Psoas muscle (tissue), 8 donors: ENCODE measurements at places on chromosomes 3 and 15. TPM values are rescaled to one million over a fixed set of nuclear protein-coding genes. Genes with fewer than 3 reads are reported as not detected.

GRCh38 chr15:33007303-33007855, 187.1 kb downstream of the FMN1 start:
- H3K4me1 ChIP-seq = no peaks in the 10 kb centered on the region
- no peaks in the 10 kb centered on the region for H3K36me3 ChIP-seq
- H3K27ac ChIP-seq = no peak overlapping the region
- no peaks in the 10 kb centered on the region for H3K27me3 ChIP-seq
- no peak overlapping the region for H3K4me3 ChIP-seq

DNA sequence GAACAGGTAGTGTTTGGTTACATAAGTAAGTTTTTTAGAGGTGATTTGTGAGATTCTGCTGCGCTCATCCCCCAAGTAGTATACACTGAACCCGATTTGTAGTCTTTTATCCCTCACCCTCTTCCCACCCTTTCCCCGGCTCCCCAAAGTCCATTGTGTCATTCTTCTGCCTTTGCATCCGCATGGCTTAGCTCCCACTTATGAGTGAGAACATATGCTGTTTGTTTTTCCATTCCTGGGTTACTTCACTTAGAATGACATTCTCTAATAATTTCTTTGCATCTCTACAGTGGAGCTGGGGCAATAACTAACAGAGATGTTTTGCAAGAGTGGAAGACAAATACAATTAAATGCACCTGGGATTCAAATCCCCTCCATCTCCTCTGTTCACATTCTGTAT, 93.2 kb downstream of the TP63 start:
- no peaks in the 10 kb centered on the region for H3K27me3 ChIP-seq
- H3K27ac ChIP-seq = no peak overlapping the region
- no peaks in the 10 kb centered on the region for H3K36me3 ChIP-seq
- no peak overlapping the region for H3K4me3 ChIP-seq
- H3K4me1 ChIP-seq = peaks cover 40% of the 10 kb centered on the region
- no peak for DNase-seq

- DNase-seq = no peak
- H3K4me1 ChIP-seq = no peaks in the 10 kb centered on the region
- no peaks in the 10 kb centered on the region for H3K27me3 ChIP-seq
Measured at GRCh38 chr15:32957219-32957618, 237.3 kb downstream of the FMN1 start.

The NCKIPSD gene
- total RNA-seq = 8.6 TPM

DNA sequence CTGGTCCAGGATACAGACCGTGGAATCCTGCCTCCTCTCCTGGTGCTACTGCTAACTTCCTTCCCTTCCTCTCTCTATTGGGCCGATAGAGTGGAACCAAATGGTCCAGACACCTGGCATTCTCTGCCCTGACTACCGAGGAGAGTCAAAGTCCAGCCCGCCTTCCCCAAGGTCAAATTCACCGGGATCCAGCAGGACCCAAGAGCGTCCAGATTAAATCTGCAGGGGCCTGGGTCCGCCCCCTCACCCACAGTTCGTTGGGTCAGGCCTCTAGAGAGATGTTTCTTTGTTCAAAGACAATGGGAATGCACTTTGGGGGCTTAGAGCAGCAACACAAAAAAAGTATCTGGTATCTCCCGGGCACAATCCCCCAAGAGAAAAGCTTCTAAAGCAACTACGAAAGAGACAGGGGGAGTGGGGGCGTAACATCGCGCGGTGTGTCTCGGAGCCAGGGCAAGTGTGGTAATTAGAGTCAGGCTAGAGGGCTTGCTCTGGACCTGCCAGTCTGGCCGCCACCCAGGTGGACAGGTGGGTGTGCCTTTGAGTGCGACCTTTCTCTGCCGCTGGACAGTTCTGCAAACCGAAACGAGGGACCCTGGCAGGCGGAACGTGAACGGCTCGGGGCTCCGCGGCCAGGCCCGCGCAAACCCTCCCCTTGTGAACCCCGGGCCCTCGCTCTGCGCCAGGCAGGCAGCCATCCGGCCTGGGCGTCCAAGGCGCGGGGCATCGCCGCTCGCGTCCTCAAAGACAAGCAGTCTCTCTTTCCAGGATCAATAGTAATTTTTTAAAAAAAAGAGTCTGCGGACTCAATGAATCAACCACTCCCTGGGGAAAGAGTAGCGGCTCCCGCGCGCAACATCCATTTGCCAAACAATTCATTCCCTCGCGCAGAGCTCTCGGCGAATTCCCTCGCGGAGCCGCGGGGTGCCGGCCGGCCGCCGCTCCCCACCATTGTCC, 806 bp downstream of the KLHL25 start:
- peak overlapping the region; percentile 74 for H3K4me3 ChIP-seq
- H3K27ac ChIP-seq = peak overlapping the region; percentile 95
- H3K36me3 ChIP-seq = no peaks in the 10 kb centered on the region

The IL5RA gene
- not detected for total RNA-seq

GRCh38 chr3:62667714-62668113, 207.5 kb downstream of the CADPS start:
- H3K36me3 ChIP-seq = no peaks in the 10 kb centered on the region
- no peak for DNase-seq
- no peak overlapping the region for H3K4me3 ChIP-seq
- no peaks in the 10 kb centered on the region for H3K4me1 ChIP-seq
- peaks cover 4% of the 10 kb centered on the region for H3K27me3 ChIP-seq
